Right cardiac atrium (tissue), 5 donors: ENCODE measurements at places on chromosomes 11 and 22. TPM values are rescaled to one million over a fixed set of nuclear protein-coding genes. Genes with fewer than 3 reads are reported as not detected.

IL18 gene
- 4.7 TPM for total RNA-seq

HSCB gene
- 8.2 TPM for total RNA-seq

APOL4 gene
- 7.2 TPM for total RNA-seq

PDGFD gene
- 20.1 TPM for total RNA-seq

VPREB1 gene
- not detected for total RNA-seq

AGBL2 gene
- 0.47 TPM for total RNA-seq

SHISAL1 gene
- 1.5 TPM for total RNA-seq

CCDC116 gene
- total RNA-seq: 0.34 TPM

ESAM gene
- 40.3 TPM for total RNA-seq

OR5P2 gene
- total RNA-seq: not detected

ELF5 gene
- not detected for total RNA-seq

SF1 gene
- total RNA-seq: 195 TPM

PRR5 gene
- 9.8 TPM for total RNA-seq

FOLH1 gene
- total RNA-seq: 0.34 TPM

- no peak for DNase-seq
Measured at GRCh38 chr11:61034704-61035525, 63.4 kb downstream of the CD6 start.

- DNase-seq: peak; percentile 66
Measured at GRCh38 chr11:46666516-46666915, 33.9 kb downstream of the ARHGAP1 start.

GRCh38 chr11:69638941-69639681 lies 1.8 kb upstream of the CCND1 start:
- peak; percentile 95 for DNase-seq

DNA sequence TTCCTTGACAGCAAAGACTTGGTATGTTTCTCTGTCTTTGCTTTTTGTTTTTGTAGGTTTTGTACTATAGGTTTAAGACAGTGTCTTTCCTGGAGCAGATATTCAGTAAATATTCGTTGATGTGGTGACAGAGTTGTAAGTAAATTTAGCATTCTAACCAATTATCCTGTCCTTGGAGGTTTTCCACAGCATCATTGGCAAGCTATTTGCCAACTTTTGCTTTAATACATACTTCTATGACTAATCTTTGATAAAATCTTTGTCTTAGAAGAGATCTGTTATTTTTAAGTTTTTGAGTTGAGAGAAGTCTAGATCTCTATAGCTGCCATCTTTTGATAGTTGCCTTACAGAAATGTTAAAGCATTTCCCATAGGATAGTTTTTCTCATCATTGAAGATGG lies 3.8 kb downstream of the USP47 start:
- no peak for DNase-seq

GRCh38 chr11:19849947-19850593 lies 137.4 kb downstream of the NAV2 start:
- no peak for DNase-seq

- no peak for DNase-seq
Measured at GRCh38 chr11:22558664-22559063, 67.0 kb downstream of the FANCF start.

DNA sequence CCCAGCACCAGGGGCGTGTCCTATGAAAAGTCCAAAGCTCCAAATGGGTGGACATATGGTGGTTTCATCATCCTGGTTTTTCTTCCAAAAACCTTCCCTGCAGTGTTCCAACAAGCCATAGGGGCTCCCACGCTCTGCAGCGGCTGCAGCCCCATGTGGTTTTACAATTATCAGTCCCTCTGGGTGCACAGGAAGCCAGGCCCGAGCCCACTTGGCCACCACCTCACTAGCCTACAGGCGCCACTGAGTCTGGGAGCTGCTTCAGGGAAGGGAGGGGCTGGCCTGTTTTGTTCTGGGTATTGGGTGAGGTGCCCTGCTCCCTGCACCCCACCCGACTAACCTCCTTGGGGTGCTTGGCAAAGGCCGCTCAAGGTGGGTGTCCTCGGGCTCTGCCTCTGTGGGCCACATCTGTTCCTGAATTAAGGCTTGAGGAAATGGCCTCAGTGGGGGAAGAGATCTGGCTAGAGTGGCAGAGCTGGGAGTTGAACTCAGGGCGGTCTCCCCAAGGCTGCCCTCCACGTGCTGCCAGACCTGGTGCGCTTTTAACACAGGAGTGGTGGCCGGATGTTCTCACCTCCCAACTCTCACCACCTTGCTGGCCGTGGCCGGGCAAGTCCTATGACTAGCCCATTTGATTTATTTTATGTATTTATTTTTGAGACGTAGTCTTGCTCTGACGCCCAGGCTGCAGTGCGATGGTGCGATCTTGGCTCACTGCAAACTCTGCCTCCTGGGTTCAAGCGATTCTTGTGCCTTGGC lies 5.3 kb upstream of the CDC42BPG start:
- DNase-seq: peak; percentile 87

DNA sequence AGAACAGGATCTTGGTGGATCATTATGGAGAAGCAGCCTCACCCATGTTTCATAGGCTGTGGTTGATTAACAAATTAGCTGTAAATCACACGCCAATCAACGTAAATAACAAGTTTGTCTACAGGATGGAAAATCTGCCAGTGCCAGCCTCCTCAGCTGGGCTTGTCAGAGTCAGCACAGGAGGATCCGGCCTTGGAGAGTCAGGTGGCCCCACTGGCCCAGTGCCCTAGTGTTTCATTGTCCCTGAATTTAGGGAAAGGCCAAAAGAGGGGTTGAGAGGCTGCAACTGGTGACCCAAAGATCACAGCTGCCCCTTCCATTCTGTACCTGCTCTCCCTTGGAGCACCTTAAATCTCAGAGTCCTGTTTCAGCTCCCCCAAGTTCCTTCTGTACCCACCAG lies 42.4 kb downstream of the TRIM29 start:
- DNase-seq: no peak

DNA sequence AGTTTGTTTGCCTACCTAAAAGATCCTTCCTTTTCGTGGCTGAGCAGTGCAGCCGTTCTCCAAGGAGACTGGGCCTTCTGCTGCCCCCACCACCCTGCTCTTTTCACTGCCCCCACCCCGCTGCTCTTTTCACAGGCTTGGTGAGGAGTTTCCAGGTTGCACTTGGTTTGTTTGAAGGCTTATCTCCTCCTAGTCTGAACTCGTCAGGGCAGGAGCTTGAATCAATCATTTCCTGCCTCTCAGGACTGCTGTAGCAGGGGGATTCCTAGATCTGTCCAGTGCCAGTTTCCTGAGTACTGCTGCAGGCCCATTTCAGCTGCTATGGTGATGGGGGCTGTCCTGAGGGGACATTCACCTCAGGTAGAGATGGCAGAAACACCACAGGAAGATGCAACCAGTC lies 10.0 kb downstream of the MED15 start:
- DNase-seq: no peak

DNA sequence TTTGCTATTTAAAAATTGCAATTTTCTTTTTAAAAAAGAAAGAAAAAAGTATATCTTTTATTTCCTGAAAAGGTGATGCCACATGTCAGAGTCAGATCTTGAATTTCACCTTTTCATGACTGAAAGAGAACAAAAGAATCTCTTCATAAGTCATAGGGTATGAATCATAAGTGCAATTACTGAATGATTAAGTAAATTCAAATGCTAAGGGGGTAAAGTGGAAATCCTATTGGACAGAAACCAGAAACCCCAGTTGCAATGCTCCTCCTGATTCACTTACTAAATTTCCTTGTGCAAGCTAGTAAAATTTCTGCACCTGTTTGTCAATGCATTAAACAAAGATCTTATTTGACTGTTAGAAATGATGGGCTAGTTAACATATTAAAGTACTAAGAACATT lies 8.2 kb upstream of the PRRG4 start:
- no peak for DNase-seq

GRCh38 chr22:33324228-33324627 lies 266.0 kb upstream of the SYN3 start:
- no peak for DNase-seq

GRCh38 chr11:32899438-32899837 lies 6.8 kb downstream of the QSER1 start:
- DNase-seq: no peak

DNA sequence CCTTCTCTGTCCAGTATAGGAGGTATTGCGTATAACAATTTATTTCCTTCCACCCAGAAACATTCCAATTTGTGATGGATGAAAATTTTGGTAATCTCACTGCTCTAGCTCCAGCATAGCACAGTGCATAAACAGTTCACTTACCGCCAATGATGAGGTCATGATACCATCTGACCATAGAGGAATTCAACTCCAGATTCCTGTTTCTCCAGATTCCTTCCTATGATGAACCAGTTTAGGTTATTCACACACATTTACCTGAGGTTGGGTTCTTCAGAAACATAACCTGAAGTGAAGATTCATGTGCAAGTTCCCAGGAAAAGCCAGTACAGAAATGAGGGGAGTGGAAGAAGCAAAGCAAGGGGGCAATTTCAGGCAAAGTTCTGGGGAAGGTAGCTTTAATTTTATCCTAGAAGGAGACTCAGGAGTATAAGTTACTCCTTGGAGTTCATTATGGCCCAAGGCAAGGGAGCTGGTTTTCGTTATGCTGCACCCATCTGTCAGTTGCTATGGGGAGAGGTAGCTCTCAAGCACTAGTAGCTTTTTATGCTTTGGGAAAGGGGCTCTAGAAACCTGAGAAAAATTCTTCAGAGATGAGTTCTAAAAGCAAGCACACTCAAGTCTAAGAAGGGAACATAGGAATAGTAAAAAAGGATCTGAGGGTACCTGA lies 121.6 kb downstream of the CASP12 start:
- DNase-seq: no peak

- no peak for DNase-seq
Measured at GRCh38 chr11:71977743-71978418, 20.8 kb upstream of the IL18BP start.

DNA sequence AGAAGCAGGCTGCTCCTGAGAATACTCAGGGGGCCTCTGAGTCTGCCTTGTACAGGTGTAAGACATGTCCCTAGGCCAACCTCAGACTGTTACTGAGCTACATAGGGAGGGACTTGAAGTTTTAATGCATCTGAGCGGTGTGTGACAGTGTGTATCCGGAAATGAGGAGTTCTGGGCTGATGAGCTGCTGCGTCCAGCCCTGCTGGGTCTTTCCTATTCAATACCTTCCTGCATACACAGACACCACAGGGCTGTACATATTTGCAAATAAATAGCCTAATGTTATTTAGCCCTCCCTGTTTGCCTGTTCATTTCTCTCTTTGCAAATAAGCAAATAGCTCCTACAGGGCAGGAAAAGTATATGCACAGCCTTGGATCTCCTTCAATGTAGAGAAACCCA lies 134.7 kb upstream of the KIRREL3 start:
- DNase-seq: no peak

DNA sequence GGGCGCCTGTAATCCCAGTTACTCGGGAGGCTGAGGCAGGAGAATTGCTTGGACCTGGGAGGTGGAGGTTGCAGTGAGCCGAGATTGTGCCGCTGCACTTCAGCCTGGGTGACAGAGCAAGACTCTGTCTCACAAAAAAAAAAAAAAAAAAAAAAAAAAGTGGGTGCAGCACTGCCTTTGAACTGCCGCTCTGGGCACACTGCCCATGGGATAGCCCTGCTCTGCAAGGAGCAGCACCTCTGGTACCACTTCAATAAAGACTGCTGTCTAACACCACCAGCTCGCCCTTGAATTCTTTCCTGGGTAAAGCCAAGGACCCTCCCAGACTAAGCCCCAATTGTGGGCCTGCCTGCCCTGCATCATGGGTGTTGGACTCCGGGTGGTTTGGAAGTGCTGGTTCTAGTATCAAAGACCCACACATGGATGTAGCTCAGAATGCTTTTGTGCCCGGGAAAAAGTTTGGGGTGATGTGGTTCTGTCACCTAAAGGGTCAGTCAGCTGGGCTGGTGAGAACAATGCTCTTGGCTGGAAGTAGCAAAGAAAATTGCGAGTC lies 444.3 kb downstream of the TBC1D22A start:
- DNase-seq: no peak

DNA sequence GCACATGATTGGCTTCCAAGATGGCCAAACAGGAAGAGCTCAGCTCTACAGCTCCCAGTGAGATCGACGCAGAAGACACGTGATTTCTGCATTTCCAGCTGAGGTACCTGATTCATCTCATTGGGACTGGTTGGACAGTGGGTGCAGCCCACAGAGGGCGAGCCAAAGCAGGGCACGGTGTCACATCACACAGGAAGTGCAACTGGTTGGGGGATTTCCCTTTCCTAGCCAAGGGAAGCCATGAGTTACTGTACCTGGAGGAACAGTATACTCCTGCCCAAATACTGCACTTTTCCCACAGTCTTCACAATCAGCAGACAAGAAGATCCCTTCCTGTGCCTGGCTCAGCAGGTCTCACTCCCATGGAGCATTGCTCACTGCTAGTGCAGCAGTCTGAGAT lies 131.2 kb downstream of the DLG2 start:
- DNase-seq: no peak
